ENCODE measurements at places on chromosomes 5 and 9. TPM values are rescaled to one million over a fixed set of nuclear protein-coding genes. Genes with fewer than 3 reads are reported as not detected.

The PDCD1LG2 gene
- total RNA-seq = 28.1 TPM

The MARCHF3 gene
- total RNA-seq = 4.9 TPM

The SOHLH1 gene
- total RNA-seq = not detected

DNA sequence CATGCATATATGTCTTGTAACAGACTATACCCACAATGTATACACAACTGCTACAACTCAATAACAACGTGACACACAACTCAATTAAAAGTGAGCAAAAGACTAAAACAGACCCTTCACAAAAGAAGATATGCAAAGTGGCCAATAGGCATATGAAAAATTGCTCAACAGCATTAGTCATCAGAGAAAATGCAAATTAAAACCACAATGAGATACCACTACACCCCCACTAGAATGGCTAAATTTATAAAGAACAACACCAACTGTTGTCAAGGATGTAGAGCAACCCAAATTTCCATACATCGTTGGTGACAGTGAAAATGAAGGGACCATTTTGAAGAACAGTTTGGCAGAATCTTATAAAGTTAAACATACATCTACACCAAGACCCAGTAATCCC is 38.9 kb downstream of the GABRB2 start:
- no peak for DNase-seq

- DNase-seq = peak; percentile 80
Measured at GRCh38 chr5:56440871-56441740, 208.0 kb upstream of the ANKRD55 start.
